ENCODE measurements at places on chromosomes 3 and 15. TPM values are rescaled to one million over a fixed set of nuclear protein-coding genes. Genes with fewer than 3 reads are reported as not detected.

DNA sequence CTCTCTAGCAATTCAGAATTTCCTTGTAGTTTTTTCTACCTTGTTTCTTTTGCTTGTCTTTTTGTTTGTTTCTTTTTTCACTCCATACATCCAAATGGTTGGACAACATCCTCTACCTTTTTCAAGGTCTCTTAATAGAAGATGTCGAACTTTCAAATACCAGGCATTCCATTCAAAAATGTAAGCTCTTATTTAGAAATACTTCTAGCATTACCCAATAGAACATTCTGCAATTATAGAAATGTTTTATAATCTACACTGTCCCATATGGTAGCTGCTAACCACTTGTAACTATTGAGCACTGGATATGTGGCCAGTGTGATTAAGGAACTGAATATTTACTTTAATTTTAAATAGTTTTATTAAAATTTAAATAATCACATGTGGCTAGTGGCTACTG is 196.2 kb upstream of the MRPL3 start:
- DNase-seq = no peak
- H3K27ac ChIP-seq = no peak overlapping the region
- H3K4me3 ChIP-seq = no peak overlapping the region
- H3K27me3 ChIP-seq = no peaks in the 10 kb centered on the region
- no peaks in the 10 kb centered on the region for H3K4me1 ChIP-seq
- no peaks in the 10 kb centered on the region for H3K36me3 ChIP-seq

DNA sequence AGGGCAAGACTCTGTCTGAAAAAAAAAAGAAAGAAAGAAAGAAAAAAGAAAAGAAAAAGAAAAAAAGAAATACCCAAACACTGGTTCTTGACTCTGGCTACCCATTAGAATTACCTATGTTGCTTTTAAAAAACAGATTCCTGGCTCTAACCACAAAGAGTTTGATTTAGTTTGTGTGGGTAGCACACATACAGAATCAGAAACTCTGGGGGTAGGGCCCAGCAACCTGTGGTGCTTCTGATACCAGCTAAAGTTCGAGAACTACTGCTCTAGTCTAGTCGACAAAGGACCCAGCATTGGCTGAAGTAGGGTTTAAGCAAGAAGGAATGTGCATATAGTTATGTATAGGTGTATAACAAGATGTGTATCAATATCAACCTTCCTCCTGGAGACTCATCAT is 392.7 kb downstream of the EFHB start:
- DNase-seq = no peak
- H3K27me3 ChIP-seq = no peaks in the 10 kb centered on the region
- H3K27ac ChIP-seq = no peak overlapping the region
- H3K4me1 ChIP-seq = no peaks in the 10 kb centered on the region
- H3K36me3 ChIP-seq = no peaks in the 10 kb centered on the region
- H3K4me3 ChIP-seq = no peak overlapping the region

DNA sequence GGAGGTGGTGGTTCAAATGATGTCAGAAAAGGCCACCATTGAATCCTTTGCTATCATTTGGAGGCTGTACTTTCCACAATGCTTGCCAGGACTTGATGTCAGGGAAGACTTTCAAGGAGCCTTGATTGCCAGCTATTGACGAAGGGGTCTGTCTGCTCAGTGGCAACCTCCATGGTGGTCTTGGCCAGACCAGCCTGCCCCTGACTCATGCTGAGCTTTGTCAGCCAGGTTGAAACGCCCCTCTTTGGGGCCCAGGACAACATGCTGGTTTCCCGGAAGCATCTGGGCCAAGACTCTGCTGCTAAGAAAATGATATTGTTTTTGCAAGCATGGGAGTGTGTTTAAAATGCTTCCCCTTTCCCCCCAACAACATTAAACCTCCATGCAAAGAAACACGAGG is 26.7 kb downstream of the CGNL1 start:
- H3K27ac ChIP-seq = no peak overlapping the region
- H3K4me1 ChIP-seq = peaks cover 13% of the 10 kb centered on the region
- H3K36me3 ChIP-seq = no peaks in the 10 kb centered on the region
- no peak for DNase-seq
- no peaks in the 10 kb centered on the region for H3K27me3 ChIP-seq

- H3K36me3 ChIP-seq = no peaks in the 10 kb centered on the region
- H3K4me1 ChIP-seq = no peaks in the 10 kb centered on the region
- no peaks in the 10 kb centered on the region for H3K27me3 ChIP-seq
- no peak overlapping the region for H3K4me3 ChIP-seq
Observed at GRCh38 chr3:132907293-132907692, 130.9 kb upstream of the TMEM108 start.

- H3K4me3 ChIP-seq = no peak overlapping the region
- no peaks in the 10 kb centered on the region for H3K27me3 ChIP-seq
- H3K36me3 ChIP-seq = no peaks in the 10 kb centered on the region
- no peak for DNase-seq
Observed at GRCh38 chr15:60134609-60135008, 130.5 kb downstream of the FOXB1 start.

The CHAC1 gene
- total RNA-seq = 34.3 TPM

GRCh38 chr15:56175788-56176187 is 67.9 kb downstream of the RFX7 start:
- no peak overlapping the region for H3K4me3 ChIP-seq
- no peak overlapping the region for H3K27ac ChIP-seq
- H3K36me3 ChIP-seq = peaks cover 2% of the 10 kb centered on the region
- H3K4me1 ChIP-seq = no peaks in the 10 kb centered on the region

DNA sequence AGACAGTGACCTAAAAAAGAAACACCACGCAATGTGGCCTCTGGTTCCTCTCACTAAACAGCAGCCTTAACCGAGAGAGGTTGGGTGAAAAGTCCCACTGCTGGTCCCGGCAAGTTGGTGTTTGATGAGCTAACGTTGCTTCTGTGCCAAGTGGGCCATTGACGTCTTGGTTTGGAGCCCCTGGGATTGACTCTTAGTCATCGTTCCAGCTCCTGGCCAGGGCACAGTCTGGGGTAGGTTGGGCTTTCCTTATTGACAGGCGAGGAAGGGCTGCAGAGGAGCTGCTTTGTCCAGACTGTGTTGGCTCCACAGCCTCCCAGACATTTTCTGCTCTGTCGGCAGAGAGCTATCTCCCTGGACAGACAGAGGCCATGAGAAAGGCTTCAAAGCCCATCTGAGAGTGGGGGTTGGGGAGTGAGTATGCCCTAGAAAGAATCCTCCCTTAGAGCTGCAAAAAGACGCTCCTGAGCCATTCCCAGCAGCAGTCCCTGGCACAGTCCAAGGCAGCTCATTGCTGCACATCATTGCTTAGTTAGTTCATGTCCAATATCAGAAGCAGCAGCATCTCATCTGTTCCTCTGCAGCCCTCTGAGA is 28.6 kb upstream of the C3orf80 start:
- H3K36me3 ChIP-seq = no peaks in the 10 kb centered on the region
- no peak overlapping the region for H3K27ac ChIP-seq
- no peak overlapping the region for H3K4me3 ChIP-seq
- H3K27me3 ChIP-seq = no peaks in the 10 kb centered on the region
- H3K4me1 ChIP-seq = no peaks in the 10 kb centered on the region

- no peak overlapping the region for H3K4me3 ChIP-seq
- H3K27me3 ChIP-seq = no peaks in the 10 kb centered on the region
- H3K27ac ChIP-seq = no peak overlapping the region
- H3K36me3 ChIP-seq = peaks cover 2% of the 10 kb centered on the region
- DNase-seq = no peak
Observed at GRCh38 chr3:73600293-73600938, 24.3 kb downstream of the PDZRN3 start.

GRCh38 chr3:121698901-121699300 is 38.2 kb upstream of the HCLS1 start:
- H3K4me3 ChIP-seq = no peak overlapping the region
- H3K27ac ChIP-seq = no peak overlapping the region
- no peaks in the 10 kb centered on the region for H3K4me1 ChIP-seq
- DNase-seq = no peak
- H3K27me3 ChIP-seq = no peaks in the 10 kb centered on the region

GRCh38 chr3:177201700-177202397 is 4.6 kb upstream of the TBL1XR1 start:
- peaks cover 15% of the 10 kb centered on the region for H3K4me1 ChIP-seq
- no peak overlapping the region for H3K4me3 ChIP-seq
- DNase-seq = no peak
- no peaks in the 10 kb centered on the region for H3K27me3 ChIP-seq
- H3K27ac ChIP-seq = no peak overlapping the region

The SLC9C1 gene
- total RNA-seq = 0.24 TPM

GRCh38 chr15:100055821-100056220 is 286.0 kb downstream of the ADAMTS17 start:
- no peaks in the 10 kb centered on the region for H3K36me3 ChIP-seq
- H3K27me3 ChIP-seq = peaks cover 2% of the 10 kb centered on the region
- no peak overlapping the region for H3K4me3 ChIP-seq
- no peak for DNase-seq

DNA sequence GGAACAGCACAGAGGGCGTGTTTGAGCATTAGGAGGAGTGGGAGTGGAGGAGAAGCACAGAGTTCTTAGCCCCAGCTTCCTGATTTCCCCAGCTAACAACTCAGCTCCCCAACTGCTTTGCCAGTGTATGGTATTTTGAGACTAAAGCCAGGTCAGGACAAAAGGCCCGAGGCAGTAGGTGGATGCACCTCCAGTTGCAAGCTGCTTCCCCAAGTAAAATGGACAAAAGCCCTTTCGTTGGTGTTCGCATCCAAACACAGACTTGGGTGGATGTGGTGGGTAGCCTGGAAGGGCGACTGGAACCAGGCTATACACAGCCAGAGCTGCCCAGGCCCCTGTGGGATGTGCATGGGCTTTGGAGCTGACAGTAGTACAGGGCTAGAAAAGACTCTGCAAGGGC is 12.3 kb upstream of the EHD4 start:
- H3K4me3 ChIP-seq = no peak overlapping the region
- DNase-seq = no peak
- no peaks in the 10 kb centered on the region for H3K27me3 ChIP-seq
- H3K27ac ChIP-seq = no peak overlapping the region
- H3K4me1 ChIP-seq = peaks cover under 1% of the 10 kb centered on the region

- peaks cover 8% of the 10 kb centered on the region for H3K4me1 ChIP-seq
- no peak for DNase-seq
- H3K36me3 ChIP-seq = no peaks in the 10 kb centered on the region
- H3K4me3 ChIP-seq = no peak overlapping the region
- H3K27me3 ChIP-seq = no peaks in the 10 kb centered on the region
- H3K27ac ChIP-seq = no peak overlapping the region
Observed at GRCh38 chr3:43249405-43249804, 36.9 kb upstream of the SNRK start.

The ANKUB1 gene
- total RNA-seq = not detected

DNA sequence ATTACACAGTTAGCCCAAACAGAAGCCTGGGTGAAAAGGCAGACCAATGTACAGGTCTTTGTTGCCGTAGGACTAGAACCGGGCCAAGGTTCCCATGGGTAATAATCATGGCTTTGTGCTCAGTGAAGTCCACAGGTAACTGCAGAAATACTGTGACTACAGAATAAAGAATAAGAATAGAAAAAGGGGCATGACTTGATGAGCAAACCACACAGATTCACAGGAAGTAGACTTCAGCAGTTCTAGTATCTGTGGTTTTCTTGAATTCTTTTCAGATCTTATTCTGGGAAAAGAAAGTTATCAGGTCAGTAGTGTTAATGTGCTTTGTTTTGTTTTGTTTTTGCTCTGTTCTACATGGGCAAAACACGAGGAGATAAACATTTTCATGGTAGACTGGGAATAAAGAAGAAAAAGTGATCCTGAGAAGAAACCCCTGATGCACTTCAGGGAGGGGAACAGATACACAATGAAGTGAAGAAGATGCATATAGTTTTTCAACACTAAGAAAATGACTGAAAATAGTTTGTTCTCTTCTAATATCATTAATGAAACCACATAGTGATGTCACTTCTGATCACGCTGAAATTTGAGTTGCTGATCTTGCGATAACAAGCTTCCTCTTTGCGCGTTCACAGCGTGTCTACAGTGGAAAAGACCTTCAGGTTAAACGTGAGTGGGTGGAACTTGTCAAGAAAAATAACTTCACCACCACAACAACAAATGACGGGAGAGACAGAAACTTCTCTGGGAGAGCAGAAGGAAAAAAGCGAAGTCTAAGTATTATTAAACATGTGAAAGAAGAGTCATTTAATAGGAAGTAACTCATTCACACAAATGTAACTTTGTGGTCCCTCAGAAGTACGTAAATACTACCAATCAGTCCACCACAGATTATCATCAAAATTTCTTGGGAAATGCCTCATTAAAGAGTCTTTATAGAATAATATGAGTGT is 315.8 kb upstream of the SATB1 start:
- H3K27ac ChIP-seq = no peak overlapping the region
- no peaks in the 10 kb centered on the region for H3K27me3 ChIP-seq
- no peak for DNase-seq
- no peaks in the 10 kb centered on the region for H3K36me3 ChIP-seq
- no peaks in the 10 kb centered on the region for H3K4me1 ChIP-seq

DNA sequence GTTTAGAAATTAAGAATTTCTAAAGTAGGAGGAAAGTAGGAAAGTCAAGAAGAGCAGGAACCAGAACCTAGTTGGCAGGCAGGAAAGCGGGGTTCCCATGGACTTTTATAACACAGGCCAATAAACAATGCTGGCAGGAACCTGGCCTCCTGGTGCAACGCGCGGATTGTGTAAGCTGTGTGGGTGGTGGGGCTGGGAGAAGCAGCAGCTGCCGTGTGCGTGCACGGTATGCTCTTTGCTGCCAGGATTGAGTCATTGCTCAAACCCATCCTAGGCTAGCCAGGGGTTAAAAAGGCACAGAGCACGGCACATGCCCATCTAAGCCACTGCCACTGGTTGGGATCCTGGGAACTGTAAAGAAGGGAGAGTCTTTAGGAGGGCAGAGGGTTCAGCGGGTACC is 209.9 kb upstream of the RGMA start:
- no peak overlapping the region for H3K27ac ChIP-seq
- DNase-seq = no peak
- no peaks in the 10 kb centered on the region for H3K36me3 ChIP-seq
- H3K4me1 ChIP-seq = no peaks in the 10 kb centered on the region

The MYL3 gene
- not detected for total RNA-seq

The SEMA3B gene
- total RNA-seq = 4.8 TPM

- no peak overlapping the region for H3K4me3 ChIP-seq
- no peaks in the 10 kb centered on the region for H3K36me3 ChIP-seq
- no peak overlapping the region for H3K27ac ChIP-seq
- DNase-seq = no peak
Observed at GRCh38 chr3:89358281-89358680, 250.9 kb downstream of the EPHA3 start.

GRCh38 chr3:156674911-156675829 is 780 bp downstream of the TIPARP start:
- peak overlapping the region; percentile 32 for H3K4me3 ChIP-seq
- no peaks in the 10 kb centered on the region for H3K27me3 ChIP-seq
- H3K36me3 ChIP-seq = peaks cover 15% of the 10 kb centered on the region
- DNase-seq = no peak
- H3K27ac ChIP-seq = no peak overlapping the region

GRCh38 chr15:49428409-49429095 is 5.5 kb downstream of the FGF7 start:
- H3K4me3 ChIP-seq = no peak overlapping the region
- no peak overlapping the region for H3K27ac ChIP-seq
- H3K36me3 ChIP-seq = no peaks in the 10 kb centered on the region
- no peaks in the 10 kb centered on the region for H3K27me3 ChIP-seq
- H3K4me1 ChIP-seq = peaks cover 3% of the 10 kb centered on the region

The GABRB3 gene
- total RNA-seq = 163 TPM

- DNase-seq = no peak
- no peaks in the 10 kb centered on the region for H3K4me1 ChIP-seq
- no peak overlapping the region for H3K27ac ChIP-seq
- no peak overlapping the region for H3K4me3 ChIP-seq
- no peaks in the 10 kb centered on the region for H3K27me3 ChIP-seq
Observed at GRCh38 chr15:38631119-38632075, 66.8 kb upstream of the RASGRP1 start.

The LRRK1 gene
- 3.4 TPM for total RNA-seq

- no peaks in the 10 kb centered on the region for H3K36me3 ChIP-seq
- no peak overlapping the region for H3K4me3 ChIP-seq
- DNase-seq = no peak
- H3K27ac ChIP-seq = no peak overlapping the region
Observed at GRCh38 chr3:153233986-153234385, 72.0 kb downstream of the RAP2B start.

The SCG5 gene
- 16.9 TPM for total RNA-seq
